Stimulated activated CD4-positive, alpha-beta T cell treated with anti-CD3 and anti-CD28 coated beads, Interleukin-1b, Interleukin-23, amount 100 ng/mL, for 48 hours (primary cell): ENCODE measurements at places on chromosomes 5 and 9.
A peak's percentile ranks its signal among the peaks of the same experiment; 100 is the strongest.

DNA sequence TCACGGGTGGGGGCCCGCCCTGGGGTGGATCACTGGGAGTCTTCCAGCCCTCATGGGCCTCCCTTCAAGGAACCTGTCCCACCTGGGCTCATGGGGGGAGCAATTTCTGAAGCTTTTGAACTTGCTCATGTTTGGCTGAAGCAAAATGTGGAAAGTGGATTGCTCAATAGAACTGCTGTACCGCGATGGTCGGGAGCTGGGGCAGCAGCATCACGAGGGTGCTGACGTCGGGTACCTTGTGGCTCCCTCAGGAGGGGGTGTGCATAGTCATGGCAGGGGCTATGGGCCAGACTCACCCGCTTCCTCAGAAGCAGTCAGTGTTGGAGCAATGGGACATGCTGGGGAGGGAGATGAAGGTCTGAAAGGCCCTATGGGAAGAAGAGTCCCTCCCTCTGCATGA lies 57.9 kb downstream of the PRRT1B start:
- no peak for DNase-seq

DNA sequence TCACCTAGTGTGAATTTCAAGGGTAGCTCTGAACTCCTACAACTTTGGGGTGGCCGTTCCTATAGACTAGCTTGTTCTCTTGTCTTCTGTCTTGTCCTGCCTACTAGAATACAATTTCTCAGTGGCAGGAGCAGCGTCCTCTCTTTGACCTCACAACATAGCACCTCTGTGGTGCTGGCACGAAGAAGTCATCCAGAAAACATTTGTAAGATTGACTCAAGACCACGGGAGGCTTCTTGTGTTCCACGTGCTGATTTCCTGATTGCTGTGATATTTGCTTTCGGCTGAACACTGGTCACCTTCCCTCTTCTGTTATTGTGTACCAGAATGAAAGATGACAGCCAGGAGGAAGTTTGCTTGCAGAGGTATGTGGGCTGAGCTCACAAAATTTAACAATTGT lies 27.0 kb downstream of the SLC1A1 start:
- no peak for DNase-seq

DNA sequence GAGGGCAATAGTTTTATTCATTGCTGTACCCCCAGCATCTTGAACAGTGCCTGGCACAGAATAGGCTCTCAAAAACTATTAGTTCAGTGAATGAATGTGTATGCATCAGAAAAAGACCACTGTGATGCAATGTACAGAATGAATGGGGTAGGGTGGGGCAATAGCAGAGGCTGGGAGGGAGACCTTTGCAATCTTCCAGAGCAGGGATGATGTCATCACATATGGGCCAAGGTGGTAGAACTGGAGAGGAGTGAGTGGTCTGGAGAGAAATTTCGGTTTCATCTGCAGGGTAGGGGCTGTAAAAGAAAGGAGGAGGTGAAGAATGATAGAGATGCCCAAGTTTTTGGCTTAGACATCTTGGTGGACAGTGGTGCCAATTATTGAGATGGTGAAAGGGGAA lies 23.4 kb upstream of the ARAP3 start:
- DNase-seq: no peak

- DNase-seq: no peak
These were observed 47.0 kb downstream of the APC start for GRCh38 chr5:112784726-112785125.

- no peak for DNase-seq
These were observed 222.0 kb upstream of the TRIM32 start for GRCh38 chr9:116464987-116465571.

DNA sequence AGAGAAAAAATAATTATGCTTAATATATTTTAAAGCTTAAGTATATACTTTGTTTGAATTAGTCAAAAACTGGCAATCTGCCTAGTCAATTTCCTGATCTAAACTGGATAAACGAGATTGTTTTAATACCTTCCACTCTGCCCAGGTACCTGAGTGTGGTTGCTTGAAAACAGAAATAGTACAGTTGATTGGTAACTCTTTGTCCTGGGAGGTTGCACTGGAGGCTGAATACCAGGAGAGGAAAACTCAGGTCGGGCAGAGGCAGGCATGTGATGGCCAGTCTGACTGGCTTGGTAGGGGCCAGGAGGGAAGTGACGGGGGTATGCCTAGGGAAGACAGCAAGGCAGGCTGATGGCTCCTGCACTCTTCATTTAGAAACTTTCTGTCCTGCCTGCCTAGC lies 80.2 kb downstream of the PIK3R1 start:
- DNase-seq: no peak

- DNase-seq: no peak
These were observed 355.5 kb downstream of the ARRDC3 start for GRCh38 chr5:91027405-91028139.

DNA sequence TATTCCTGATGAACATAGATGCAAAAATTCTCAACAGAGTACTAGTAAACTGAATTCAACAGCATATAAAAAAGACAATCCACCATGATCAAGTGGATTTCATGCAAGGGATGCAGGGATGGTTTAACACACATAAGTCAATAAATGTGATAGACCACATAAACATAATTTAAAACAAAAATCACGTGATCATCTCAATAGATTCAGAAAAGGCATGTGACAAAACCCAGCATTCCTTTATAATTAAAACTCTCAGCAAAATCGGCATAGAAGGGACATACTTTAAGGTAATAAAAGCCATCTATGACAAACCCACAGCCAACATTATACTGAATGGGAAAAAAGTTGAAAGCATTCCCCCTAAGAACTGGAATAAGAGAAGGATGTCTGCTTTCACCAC lies 166.9 kb upstream of the TRIM32 start:
- no peak for DNase-seq

DNA sequence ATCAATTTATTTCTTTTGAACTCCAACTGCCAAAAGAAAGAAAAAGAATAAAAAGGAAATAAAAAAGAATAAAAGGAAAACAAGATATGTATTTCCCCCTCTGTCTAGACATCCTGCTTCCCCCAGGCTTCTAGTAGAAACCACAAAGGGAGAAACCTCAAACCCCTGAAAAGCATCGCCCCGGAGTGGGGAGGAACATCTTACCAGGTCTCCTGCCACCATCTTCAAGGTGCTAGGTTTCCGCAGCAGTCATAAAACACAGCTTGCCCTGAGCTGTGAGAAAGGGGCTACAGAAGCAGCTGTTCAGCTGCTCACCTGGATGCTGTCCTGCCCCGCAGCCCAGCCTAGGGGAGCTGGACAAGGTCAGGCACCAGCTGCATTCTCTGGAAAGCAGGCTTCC lies 487.7 kb downstream of the GADD45G start:
- DNase-seq: no peak

- DNase-seq: no peak
These were observed 1.5 kb downstream of the FAM170A start for GRCh38 chr5:119630752-119631440.

- no peak for DNase-seq
These were observed 71.6 kb downstream of the LRRC70 start for GRCh38 chr5:62650197-62650596.

GRCh38 chr9:4678679-4679267 lies 596 bp upstream of the CDC37L1 start:
- no peak for DNase-seq

DNA sequence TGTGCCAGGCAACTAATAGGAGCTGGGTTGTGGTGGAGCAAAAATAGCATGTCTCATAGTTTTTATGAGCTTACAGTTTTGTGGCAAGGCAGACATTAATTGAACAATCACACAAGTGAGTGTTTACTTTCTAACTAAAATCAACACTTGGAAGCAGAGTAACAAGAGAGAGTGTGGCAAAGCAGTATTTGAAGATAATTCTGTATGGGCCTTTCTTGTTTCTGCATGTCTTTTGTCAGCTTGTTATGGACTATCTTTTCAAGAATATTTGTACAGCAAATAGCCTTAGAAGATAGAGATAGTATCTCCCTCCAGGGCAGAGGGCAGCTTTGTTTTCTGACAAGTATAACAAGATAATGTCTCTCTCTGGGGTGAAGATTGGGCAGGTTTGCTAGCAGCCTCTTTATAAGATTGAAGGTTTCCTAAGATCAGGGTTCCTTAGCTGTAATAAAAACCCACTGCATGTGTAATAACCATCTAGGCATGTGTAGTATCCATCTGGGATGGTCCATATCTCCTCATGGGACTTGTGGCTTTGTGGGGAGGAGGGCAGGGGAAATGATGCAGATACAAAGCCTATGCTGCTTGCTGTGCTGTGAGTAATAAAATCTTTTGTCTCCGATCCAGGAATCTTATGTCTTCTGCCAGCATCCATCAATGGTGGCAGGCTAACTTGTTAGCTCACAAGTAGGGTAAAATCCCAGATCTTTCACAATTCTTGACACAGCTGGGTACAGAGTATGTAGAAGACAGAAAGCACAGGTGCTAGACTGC lies 479.9 kb downstream of the KDM4C start:
- DNase-seq: no peak

DNA sequence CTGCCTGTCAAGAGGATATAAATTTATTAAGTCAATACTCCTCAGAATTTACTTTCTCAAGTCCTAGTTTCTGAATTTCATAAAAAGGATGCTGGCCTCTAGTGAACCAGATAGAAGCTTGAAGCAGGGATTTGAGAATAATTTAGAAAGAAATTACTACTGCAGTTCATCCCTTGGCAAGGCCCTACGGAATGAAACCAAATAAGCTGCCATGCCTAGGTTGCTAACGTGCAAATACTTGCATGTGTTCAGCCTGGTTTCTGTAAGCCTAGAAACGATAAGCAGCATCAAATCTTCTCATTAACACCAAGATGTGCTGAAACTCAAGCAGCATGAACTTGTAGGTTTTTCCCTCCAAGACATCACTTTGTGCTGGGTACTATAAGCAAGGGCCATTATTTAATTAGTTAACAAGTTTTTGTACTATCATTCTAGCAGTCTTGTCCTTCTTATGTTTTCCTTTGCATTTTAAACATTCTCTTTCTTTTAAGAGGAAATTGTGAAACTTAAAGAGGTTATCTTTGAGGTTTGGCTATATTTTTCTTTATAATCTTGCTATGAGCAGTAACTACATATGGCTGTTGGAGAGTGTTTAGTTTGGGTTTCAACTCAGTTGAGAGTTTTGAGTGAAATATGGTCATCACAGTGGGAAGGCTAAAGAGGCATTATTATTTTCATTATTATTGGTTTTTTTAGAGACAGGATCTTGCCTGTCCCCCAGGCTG lies 71.8 kb downstream of the ADAMTSL1 start:
- DNase-seq: no peak

DNA sequence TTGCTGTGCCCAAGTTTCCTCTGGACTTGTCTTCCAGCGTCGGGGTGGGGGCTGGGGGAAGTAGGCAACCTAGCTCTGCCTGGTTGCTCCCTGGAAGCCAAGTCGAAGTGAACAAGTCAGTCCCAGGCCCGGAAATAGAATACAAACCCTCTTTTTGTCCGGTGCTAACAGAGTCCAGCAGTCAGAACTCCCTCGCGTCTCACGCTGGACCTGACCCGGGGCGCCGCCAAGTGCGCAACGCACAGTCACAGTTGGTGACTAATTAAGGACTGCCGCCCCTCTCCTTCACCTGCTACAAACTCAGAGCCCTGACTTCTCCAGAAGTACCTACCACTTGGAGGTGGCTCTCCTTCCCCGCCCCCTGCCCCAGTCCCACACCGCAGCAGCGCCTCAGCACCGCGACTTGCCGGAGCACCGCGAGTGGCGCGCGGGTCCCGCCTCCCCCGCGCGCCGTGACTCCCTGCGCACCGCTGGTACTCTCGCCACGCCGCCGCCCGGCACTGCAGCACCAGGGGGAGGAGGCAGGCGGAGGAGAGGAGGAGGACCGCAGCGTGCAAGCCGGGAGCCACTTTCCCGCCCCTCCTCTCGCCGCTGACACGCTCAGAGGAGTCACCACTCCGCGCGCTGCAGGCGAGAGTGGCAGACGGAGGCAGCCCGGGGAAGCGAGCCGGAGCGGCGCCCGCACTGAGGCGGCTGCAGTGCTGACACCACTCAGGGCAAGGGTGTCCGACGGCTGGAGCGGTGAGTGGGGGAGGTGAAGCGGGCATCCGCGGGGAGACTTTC lies at the start of gene SV2C:
Gene SV2C (plus strand): TSS at position 612 of the 783 bp plus-strand sequence. CDS start 48,368 bp downstream, outside the sequence.
- DNase-seq: peak; percentile 54

DNA sequence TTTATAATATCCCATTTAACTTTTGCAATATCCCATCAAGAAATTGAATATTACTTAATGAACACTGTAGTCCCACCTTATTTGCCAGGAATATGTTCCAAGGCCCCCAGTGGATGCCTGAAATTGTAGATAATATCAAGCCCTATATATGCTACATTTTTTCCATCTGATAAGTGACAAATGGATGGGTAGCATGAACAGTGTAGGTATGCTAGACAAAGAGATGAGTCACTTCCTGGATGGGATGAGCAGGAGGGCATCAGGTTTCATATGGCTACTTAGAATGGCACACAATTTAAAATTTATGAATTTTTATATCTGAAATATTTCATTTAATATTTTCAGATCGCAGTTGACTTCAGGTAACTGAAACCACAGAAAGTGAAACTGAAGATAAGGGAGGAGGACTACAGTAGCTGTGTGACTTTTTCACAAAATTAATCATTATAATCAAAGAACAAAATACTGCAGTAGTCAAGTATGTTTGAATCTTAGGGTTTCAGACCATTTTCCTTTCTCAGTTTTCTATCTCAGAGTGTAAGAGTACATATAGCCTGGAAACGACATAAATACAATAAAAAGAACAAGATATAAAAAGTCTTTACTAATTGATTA lies 636.4 kb upstream of the ARRDC3 start:
- no peak for DNase-seq

- DNase-seq: no peak
These were observed 206.2 kb upstream of the EFNA5 start for GRCh38 chr5:107876906-107877305.

- DNase-seq: no peak
These were observed 351.9 kb upstream of the IRX2 start for GRCh38 chr5:3103262-3103811.

- no peak for DNase-seq
These were observed 33.1 kb downstream of the CNTRL start for GRCh38 chr9:121107881-121108280.

- DNase-seq: no peak
These were observed 15.4 kb downstream of the FAM174A start for GRCh38 chr5:100550531-100551051.

DNA sequence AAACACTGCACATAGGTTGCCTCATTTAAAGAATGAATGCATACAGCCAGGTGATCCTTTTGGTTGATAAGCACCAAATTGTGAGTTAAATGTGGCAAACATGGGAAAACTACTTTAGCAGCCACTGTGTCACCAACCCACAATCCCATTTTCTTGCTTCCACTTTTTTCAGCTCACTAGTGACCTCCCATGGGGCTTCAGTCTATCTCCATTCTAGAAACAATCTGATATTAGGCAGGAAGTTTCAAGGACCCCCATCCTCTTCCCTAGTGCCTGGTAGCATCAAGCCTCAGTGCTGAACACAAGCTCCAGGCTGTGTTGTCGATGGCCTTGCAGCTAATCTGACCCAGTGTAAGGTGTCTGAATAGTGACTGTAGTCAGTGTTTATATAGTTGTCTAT lies 66.2 kb downstream of the PLPPR1 start:
- DNase-seq: no peak

DNA sequence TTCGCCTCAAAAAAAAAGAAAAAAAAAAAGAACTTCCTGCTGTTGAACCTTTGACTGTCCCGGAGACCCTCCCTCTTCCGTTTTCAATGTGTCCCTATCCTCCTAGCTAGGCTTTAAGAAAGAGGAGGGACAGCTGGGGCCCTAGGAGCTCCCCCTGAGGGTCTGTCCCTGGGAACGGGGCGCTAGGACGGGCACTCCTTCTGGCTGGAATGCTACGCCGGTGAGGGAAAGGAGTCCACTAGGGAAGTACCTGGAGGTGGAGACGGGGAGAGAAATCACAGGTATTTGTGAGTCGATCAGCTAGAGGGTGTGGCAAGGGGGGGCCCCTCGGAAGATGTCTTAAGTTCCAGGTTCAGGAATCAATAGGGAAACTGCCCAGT lies 4.6 kb downstream of the SIT1 start:
- no peak for DNase-seq

GRCh38 chr5:157159209-157159751 lies 6.8 kb downstream of the GARIN3 start:
- DNase-seq: peak; percentile 43
